Naive thymus-derived CD4-positive, alpha-beta T cell (primary cell): ENCODE measurements at places on chromosomes 1 and 21.

DNA sequence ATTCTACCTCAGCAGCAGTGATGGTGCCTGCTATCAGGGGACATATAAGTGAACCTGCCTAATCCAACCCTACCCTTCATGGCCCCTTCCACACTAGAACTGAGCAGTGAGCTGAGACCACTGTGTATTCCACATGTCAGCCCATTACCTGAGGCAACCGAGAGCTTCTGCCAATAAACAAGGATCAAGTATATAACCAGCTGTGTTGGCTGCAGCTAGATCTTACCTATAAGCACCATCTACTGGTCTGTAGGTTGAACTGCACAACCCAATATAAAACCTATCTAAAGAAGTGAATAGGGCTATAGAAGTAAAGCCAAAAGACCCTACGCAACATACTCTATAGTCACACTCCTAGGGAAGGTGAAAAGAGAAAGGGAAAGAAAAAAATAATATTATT, 376.9 kb downstream of the HHIPL2 start:
- no peak for DNase-seq
- H3K27me3 ChIP-seq = no peaks in the 10 kb centered on the region
- no peaks in the 10 kb centered on the region for H3K4me1 ChIP-seq
- no peaks in the 10 kb centered on the region for H3K36me3 ChIP-seq
- H3K27ac ChIP-seq = no peak overlapping the region
- H3K4me3 ChIP-seq = no peak overlapping the region

- peaks cover 44% of the 10 kb centered on the region for H3K4me1 ChIP-seq
- H3K27me3 ChIP-seq = no peaks in the 10 kb centered on the region
- no peak for DNase-seq
Measured at GRCh38 chr1:54408147-54409066, 2.2 kb upstream of the SSBP3 start.

DNA sequence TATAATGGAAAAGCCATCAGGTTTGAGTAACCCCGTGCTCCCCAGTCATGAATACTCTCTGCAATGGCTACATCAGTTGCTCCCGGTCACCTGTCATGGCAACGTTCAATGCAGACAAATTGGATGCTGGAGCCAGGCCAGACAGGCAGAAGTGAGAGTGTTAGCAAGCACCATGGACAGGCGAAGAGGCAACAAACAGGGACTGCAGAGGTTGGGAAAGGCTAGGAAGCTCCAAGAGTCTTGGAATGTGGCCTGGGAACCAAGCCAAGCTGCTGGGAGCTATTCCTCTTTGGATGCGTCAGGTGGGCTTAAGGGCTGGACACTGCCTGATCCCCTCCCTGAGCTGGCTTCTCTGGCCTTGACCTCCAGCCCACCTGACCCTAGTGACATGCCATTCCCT, 102.9 kb downstream of the ACTL8 start:
- H3K27ac ChIP-seq = no peak overlapping the region
- H3K27me3 ChIP-seq = no peaks in the 10 kb centered on the region
- H3K36me3 ChIP-seq = no peaks in the 10 kb centered on the region
- DNase-seq = no peak
- no peaks in the 10 kb centered on the region for H3K4me1 ChIP-seq

DNA sequence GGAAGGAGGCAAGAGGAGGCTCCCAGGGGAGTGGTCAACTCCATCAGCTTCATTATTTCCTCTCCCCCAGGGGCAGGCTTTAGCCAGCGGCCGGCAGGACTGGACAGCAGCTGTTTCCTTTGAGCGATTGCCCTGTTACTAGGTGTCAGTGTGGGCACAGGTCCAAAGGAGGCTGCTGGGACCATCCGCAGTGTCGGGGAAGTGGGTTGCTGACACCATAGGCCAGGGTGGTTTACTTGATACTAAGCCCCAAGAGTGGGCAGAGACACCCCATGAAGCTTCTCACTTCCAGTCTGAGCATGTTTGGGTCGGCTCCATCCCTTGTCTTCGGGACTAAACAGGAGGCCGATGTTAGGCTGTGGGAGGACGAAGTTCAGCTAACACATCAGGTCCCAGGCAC, 63.6 kb downstream of the KAZN start:
- H3K4me1 ChIP-seq = no peaks in the 10 kb centered on the region
- H3K27ac ChIP-seq = no peak overlapping the region
- H3K36me3 ChIP-seq = no peaks in the 10 kb centered on the region
- H3K27me3 ChIP-seq = no peaks in the 10 kb centered on the region
- DNase-seq = no peak
